ENCODE measurements at places on chromosomes 16 and 17. TPM values are rescaled to one million over a fixed set of nuclear protein-coding genes. Genes with fewer than 3 reads are reported as not detected.

The PIK3R6 gene
- polyA plus RNA-seq, result 1.2 TPM

DNA sequence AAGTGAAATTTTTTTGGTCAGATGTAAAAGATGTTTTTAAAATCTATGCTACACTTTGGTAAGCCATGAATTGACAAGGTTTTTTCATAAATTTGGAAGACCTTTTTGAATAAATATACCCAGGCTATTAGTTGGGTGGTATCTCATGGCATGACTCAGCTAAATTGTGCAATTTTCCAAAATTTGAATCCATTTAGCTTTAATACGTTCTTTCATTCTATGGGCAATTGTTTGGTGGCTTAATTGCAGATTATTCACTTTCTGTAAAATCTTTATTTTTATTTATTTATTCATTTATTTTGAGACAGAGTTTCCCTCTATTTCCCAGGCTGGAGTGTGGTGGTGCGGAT, 82.8 kb upstream of the TNRC6A start:
- no peak for DNase-seq

- DNase-seq, result no peak
These were observed 21.3 kb downstream of the HS3ST3B1 start for GRCh38 chr17:14321980-14322776.

GRCh38 chr17:70332356-70333210, 163.3 kb downstream of the KCNJ2 start:
- DNase-seq, result no peak

DNA sequence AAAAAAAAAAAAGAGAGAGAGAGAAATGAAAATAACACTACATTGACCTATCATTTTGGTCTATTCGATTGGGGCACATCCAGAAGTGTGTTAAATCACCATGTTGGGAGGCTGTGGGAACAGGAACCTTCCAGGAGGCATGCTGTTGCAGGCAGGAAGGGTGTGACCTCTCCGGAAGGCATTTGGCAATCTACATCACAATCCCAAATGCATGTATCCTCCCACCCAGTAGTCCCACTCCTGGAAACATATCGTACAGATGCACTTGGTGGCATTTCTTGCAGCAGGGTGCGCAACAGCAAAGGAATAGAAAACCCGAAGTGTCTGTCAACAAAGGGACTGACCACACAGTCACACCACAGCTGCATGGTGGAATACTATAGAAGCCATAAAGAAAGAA, 7.9 kb downstream of the PLLP start:
- DNase-seq, result no peak

GRCh38 chr17:38742411-38743308, 5.5 kb downstream of the PCGF2 start:
- no peak for DNase-seq

All from right renal cortex interstitium (tissue), 3 donors.